ENCODE measurements at places on chromosomes 7 and 10.

DNA sequence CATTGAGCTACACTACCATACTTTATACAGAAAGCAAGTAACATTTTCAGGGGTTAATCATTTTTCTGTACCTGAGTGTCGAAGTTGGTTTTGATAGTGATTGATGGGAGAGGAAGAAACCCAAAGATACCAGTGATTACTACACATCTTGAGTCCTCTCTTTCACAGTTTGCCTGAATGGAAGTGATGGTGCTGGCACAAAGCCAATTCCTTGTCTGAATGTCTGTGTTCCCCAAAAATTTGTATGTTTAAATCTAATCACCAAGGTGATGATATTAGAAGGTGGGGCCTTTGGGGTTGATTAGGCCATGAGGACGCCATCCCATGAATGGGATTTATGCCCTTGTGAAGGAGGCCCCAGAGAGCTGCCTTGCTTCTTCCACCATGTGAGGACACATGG is 696.9 kb upstream of the ANKRD30A start:
- H3K27ac ChIP-seq = no peak overlapping the region
- no peaks in the 10 kb centered on the region for H3K4me1 ChIP-seq
- no peaks in the 10 kb centered on the region for H3K36me3 ChIP-seq
- H3K27me3 ChIP-seq = no peaks in the 10 kb centered on the region
- no peak for DNase-seq

DNA sequence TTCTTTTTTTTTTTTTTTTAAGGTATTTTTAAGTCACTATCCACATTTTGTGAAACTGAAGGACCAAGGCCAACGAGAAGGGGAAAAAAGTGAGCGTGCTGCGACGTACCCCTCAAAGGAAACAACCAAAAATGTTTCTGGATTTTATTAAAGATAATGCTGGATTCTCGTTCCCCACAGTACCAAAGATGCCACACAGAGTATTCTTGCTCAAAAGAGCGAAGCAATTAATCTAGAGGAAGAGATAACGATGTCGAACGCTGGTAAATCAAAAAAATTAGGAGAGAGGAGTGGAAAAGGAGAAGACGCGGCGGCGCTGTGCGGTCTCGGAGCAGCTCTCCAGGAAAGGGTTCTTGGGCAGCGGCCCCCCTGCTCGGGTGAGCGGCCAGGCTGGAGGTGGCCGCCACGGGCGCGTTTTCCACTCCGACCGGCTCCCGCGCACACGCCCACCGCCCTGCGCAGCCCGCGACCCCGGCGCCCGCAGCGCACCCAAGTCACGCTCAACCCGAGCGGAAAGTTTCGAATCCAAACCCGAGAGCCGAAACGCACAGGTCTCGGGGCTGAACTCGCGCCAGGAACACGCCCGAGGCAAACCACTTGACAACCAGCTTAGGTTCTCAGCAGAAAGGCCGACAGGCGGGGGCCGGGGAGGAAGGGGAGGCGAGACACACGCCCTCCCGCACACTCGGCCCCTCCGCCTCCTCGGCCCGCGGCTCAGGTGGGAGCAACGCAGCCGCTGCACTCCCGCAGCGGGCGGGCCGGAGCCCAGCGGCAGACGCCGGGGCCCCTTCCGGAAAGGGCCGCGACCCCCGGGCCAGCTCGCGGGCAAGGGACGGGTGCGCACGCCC is 989 bp downstream of the SRPK2 start:
- peaks cover 10% of the 10 kb centered on the region for H3K36me3 ChIP-seq
- peaks cover 23% of the 10 kb centered on the region for H3K4me1 ChIP-seq
- H3K4me3 ChIP-seq = peak overlapping the region; percentile 92
- peak; percentile 87 for DNase-seq
- peak overlapping the region; percentile 72 for H3K27ac ChIP-seq

GRCh38 chr7:42380401-42380800 is 143.4 kb upstream of the GLI3 start:
- no peak for DNase-seq
- no peaks in the 10 kb centered on the region for H3K4me1 ChIP-seq
- H3K36me3 ChIP-seq = no peaks in the 10 kb centered on the region
- no peaks in the 10 kb centered on the region for H3K27me3 ChIP-seq
- H3K4me3 ChIP-seq = no peak overlapping the region

- H3K36me3 ChIP-seq = no peaks in the 10 kb centered on the region
- H3K27ac ChIP-seq = peak overlapping the region; percentile 89
- H3K4me1 ChIP-seq = peaks cover 63% of the 10 kb centered on the region
- H3K27me3 ChIP-seq = no peaks in the 10 kb centered on the region
Measured at GRCh38 chr10:8137726-8138125, 83.2 kb downstream of the GATA3 start.

- H3K27me3 ChIP-seq = no peaks in the 10 kb centered on the region
- H3K27ac ChIP-seq = no peak overlapping the region
- no peak overlapping the region for H3K4me3 ChIP-seq
- no peak for DNase-seq
- no peaks in the 10 kb centered on the region for H3K4me1 ChIP-seq
Measured at GRCh38 chr7:47591655-47592572, 10.0 kb upstream of the TNS3 start.

DNA sequence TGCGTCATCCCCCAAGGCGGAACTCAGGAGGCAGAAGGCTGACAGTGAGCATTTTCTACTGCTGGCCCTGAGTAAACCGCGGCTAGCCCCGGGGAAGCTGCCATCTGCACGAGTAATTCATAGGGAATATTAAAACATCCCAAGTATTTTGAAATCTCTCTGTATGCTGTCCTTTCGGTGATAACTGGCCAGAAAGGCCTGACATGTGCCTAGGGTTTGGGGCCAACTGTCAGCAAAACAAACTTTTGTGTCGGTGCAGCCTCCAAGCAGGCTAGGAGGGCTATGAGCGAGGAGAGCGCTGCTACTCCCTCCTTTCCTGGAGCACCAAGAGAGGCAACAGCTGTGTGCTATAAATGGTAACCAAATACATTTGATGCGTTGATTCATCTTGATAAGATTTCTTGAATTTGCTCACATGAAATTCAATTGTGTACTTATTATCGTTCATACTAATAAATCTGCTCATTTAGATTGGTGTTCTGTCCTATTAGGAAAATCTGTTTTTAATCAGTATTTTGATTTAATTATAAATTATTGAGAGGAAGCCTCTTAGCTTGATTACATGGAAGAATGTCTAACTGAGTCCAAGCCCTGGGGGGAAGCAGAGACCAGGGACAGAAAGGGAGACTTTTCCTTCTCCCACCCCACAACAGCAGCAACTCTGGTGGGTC is 124.4 kb upstream of the NPS start:
- no peaks in the 10 kb centered on the region for H3K27me3 ChIP-seq
- H3K4me3 ChIP-seq = no peak overlapping the region
- DNase-seq = no peak
- no peak overlapping the region for H3K27ac ChIP-seq
- H3K36me3 ChIP-seq = no peaks in the 10 kb centered on the region

- peak; percentile 56 for DNase-seq
- H3K27ac ChIP-seq = no peak overlapping the region
- no peaks in the 10 kb centered on the region for H3K27me3 ChIP-seq
- H3K4me1 ChIP-seq = no peaks in the 10 kb centered on the region
- H3K36me3 ChIP-seq = no peaks in the 10 kb centered on the region
- H3K4me3 ChIP-seq = no peak overlapping the region
Measured at GRCh38 chr7:153193144-153193595, 433.6 kb downstream of the ACTR3B start.

DNA sequence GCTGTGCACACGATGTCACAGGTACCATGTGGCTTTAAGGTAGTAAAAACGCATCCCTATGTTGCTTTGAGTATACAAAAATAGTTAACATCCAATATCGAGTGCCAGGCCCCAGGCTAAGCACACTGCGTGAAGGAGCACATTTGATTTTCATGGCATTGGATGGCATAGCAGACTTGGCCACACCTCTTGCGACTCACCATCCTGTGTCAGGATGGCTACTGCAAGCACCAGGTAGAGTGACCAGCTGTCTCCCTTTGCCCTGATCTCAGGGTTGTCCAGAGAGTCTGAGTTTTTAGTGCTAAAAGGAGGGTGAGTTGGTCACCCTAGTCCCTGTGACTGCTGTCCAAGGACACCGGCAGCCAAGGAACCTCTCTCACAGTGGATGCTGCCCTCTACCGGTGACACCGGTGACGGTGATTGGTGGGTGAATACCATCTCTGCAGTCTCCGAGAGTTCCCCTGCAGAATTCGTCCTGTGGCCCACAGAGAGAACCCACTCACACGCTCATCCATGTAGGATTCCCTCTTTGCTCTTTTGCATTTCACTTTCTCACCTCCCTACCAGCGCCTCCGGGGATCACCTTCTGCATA is 76.1 kb downstream of the BICC1 start:
- H3K4me1 ChIP-seq = no peaks in the 10 kb centered on the region
- H3K27ac ChIP-seq = no peak overlapping the region
- no peaks in the 10 kb centered on the region for H3K27me3 ChIP-seq
- DNase-seq = no peak
- no peak overlapping the region for H3K4me3 ChIP-seq

DNA sequence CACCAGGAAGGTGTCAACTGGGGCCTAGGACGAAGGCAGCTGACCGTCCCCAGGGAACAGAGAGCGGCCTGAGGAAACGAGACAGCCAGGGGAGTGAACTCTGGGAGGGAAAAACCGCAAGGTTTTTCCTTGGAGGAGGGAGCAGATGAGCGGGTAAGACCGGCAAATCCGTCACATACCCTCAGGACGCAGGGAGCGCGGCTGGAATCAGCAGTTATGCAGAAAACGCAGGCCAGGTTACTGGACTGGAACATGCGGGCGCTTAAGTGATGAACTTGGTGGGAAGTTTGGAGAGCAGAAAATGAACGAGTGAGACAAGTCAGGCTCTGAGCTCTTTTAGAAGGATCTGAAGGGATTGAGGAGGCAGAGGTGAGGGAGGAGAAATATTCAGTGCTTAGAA is 76.7 kb downstream of the BMS1 start:
- no peaks in the 10 kb centered on the region for H3K36me3 ChIP-seq
- peaks cover 36% of the 10 kb centered on the region for H3K27me3 ChIP-seq
- H3K4me3 ChIP-seq = no peak overlapping the region
- DNase-seq = no peak
